ENCODE measurements at places on chromosomes 4 and X. TPM values are rescaled to one million over a fixed set of nuclear protein-coding genes. Genes with fewer than 3 reads are reported as not detected.

GRCh38 chrX:68175562-68175961 lies 257.7 kb downstream of the OPHN1 start:
- no peaks in the 10 kb centered on the region for H3K36me3 ChIP-seq
- H3K4me1 ChIP-seq: no peaks in the 10 kb centered on the region
- no peaks in the 10 kb centered on the region for H3K27me3 ChIP-seq
- no peak overlapping the region for H3K4me3 ChIP-seq

DNA sequence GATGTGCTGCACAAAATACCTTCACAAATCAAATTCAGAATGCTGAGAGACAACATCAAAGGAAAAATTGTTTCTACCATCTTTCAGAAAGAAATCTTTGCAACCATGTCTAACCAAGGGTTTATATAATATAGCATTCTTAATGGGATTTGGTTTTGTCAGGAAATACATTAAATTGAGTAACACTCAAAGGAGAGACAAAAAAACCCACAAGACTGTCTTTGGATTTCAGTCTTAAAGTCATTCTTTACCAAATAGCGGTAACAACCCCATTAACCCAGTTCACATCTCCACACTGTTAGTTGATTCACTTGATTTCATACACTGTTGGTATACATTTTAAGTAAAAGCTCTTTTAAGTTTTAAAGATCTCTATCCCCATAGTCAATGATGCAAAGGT lies 145.7 kb upstream of the EDNRA start:
- H3K27me3 ChIP-seq: no peaks in the 10 kb centered on the region
- no peak for DNase-seq
- H3K4me1 ChIP-seq: no peaks in the 10 kb centered on the region
- no peaks in the 10 kb centered on the region for H3K36me3 ChIP-seq

DNA sequence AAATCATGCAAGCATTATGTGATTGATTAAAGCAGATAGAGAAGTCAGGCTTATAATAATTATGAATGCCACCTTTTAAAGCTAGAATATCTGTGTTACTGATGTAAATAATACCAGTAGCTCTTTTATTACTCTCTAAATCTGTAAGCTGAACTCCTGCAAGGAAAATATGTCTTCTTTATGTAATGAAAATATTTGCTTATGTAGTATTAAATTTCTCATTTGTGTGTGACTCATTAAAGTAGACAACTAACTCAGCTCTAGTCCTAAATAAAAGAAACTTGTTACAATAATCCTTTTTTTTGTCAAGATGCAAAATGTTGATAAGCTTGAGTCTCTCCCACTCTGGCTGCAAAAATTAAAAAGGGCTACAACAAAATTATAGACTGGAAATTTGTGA lies 137.7 kb upstream of the FAT1 start:
- H3K4me3 ChIP-seq: no peak overlapping the region
- no peak for DNase-seq
- H3K27me3 ChIP-seq: no peaks in the 10 kb centered on the region
- no peaks in the 10 kb centered on the region for H3K4me1 ChIP-seq
- no peaks in the 10 kb centered on the region for H3K36me3 ChIP-seq

The CCDC120 gene
- total RNA-seq: 11.3 TPM

DNA sequence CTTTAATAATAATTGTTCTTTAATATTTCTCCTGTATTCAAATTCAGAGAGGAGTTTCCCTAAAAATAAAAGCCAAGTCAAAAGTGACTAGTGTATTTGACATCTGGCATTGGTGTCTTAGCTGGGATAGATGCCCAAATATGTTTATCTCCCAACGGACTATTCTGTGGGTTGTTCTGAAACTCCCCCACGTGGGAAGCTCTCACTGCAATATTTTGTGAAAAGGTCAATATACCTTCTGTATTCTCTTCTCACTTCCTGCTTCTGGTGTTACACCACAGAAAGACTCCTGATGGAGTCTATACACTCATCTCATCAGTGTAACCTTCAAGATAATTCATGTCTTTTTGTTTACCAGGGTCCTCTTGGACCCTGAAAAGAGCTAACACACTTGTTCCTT lies 2052.8 kb upstream of the TENM3 start:
- no peak for DNase-seq
- H3K4me3 ChIP-seq: no peak overlapping the region
- H3K27ac ChIP-seq: no peak overlapping the region
- no peaks in the 10 kb centered on the region for H3K36me3 ChIP-seq

GRCh38 chr4:21697583-21697982 lies 251.0 kb downstream of the KCNIP4 start:
- H3K4me3 ChIP-seq: no peak overlapping the region
- H3K36me3 ChIP-seq: no peaks in the 10 kb centered on the region
- no peak for DNase-seq

The TRIM2 gene
- total RNA-seq: 0.20 TPM

The GABRG1 gene
- total RNA-seq: not detected

- no peak overlapping the region for H3K27ac ChIP-seq
- no peaks in the 10 kb centered on the region for H3K4me1 ChIP-seq
- H3K4me3 ChIP-seq: no peak overlapping the region
- no peaks in the 10 kb centered on the region for H3K27me3 ChIP-seq
- DNase-seq: no peak
Observed at GRCh38 chr4:152448038-152448707, 87.7 kb downstream of the FBXW7 start.

The SRPK3 gene
- total RNA-seq: not detected

DNA sequence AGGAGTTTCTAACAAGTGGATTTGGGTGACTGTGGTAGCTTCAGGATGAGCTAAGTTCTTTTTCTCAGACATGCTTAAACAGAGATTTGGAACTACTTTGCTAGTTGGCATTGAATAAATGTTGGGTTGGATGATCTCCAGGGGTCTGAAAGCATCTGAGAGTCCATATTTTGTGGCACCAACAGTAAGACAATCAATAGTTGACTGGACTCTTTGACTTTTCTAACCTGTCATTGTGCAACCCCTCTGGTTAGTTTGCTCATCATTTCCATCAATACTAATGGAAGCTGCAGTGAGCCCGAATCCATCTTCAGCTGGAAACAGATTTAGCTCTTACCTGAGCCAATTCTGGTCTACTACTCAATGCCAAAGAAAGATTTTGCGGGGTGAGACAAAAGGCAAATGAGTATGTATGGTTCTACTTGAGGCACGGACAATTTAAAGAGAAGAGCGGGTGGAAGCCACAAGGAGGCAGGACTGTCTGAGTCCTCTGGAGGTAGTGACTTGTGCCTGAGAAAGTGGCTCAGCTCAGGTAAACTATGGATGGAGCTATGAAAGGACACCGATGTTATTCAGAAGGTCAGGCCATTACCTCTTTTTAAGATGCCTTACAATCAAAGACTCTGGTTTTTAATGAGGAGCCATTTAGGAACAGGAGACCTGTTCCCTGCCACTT lies 118.7 kb downstream of the MID1IP1 start:
- H3K4me3 ChIP-seq: no peak overlapping the region
- H3K4me1 ChIP-seq: no peaks in the 10 kb centered on the region
- no peaks in the 10 kb centered on the region for H3K27me3 ChIP-seq
- H3K27ac ChIP-seq: no peak overlapping the region
- no peak for DNase-seq

The BGN gene
- not detected for total RNA-seq

GRCh38 chr4:158500054-158500453 lies 21.6 kb upstream of the RXFP1 start:
- no peak overlapping the region for H3K4me3 ChIP-seq
- H3K27me3 ChIP-seq: no peaks in the 10 kb centered on the region
- no peak overlapping the region for H3K27ac ChIP-seq
- H3K36me3 ChIP-seq: no peaks in the 10 kb centered on the region

DNA sequence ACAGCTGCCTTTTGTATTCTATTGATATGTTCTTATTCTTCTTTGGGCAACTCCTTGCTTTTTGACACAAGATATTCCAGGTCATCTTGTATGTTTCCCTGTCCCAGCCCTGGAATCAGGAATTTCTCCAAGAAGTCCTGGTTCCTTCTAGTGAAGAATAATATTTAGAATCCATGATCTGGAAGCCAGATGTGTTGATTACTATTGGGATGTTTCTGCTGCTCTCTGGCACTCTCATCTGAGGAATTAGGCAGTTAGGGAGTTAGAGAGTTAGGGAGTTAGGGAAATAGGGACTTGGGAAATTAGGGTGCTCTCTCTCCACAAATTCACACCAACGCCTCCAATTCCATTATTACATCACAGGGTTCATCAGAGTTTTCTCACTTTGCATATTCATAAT lies 191.2 kb downstream of the ZNF330 start:
- H3K27ac ChIP-seq: no peak overlapping the region
- H3K36me3 ChIP-seq: no peaks in the 10 kb centered on the region
- H3K4me3 ChIP-seq: no peak overlapping the region
- no peak for DNase-seq

The LUZP4 gene
- not detected for total RNA-seq

GRCh38 chrX:96685210-96686099 lies 813 bp downstream of the DIAPH2 start:
- peak; percentile 28 for DNase-seq
- H3K27ac ChIP-seq: peak overlapping the region; percentile 65
- H3K36me3 ChIP-seq: no peaks in the 10 kb centered on the region
- peaks cover 5% of the 10 kb centered on the region for H3K4me1 ChIP-seq
- H3K27me3 ChIP-seq: no peaks in the 10 kb centered on the region

The CLCN4 gene
- total RNA-seq: 0.42 TPM

DNA sequence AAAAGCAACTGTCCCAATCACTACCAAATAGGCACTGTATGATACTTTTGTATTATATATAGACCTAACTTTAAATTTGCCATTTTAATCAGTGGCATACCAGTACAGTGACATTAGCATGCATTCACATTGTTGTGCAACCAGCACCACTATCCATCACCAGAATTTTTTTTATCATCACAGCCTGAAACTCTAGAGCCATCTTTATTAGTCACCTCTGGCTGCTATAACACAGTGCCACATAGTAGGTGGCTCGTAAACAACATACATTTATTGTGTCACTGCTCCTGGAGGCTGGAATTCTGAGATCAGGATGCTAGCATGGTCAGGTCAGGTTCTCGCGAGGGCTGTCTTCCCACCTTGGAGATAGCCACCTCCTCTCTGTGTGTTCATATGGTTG lies 188.4 kb upstream of the GALNT7 start:
- DNase-seq: no peak
- no peaks in the 10 kb centered on the region for H3K36me3 ChIP-seq
- H3K27me3 ChIP-seq: no peaks in the 10 kb centered on the region
- H3K27ac ChIP-seq: no peak overlapping the region
- no peaks in the 10 kb centered on the region for H3K4me1 ChIP-seq

The SCML2 gene
- 0.96 TPM for total RNA-seq

DNA sequence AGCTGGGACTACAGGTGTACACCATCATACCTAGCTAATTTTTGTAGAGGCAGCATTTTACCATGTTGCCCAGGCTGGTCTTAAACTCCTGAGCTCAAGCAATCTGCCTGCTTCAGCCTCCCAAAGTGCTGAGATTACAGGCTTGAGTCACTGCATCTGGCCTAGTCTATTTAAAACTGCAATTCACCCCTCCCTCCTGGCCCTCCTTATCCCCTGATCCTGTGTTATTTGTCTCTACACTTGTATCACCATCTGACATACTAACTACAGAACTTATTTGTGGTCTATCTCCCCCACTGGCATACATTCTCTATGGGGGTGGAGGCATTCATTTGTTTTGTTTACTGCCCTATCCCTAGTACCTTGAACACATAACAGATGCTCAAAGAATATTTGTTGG lies 23.7 kb downstream of the CC2D2A start:
- no peak overlapping the region for H3K4me3 ChIP-seq
- H3K36me3 ChIP-seq: no peaks in the 10 kb centered on the region
- no peaks in the 10 kb centered on the region for H3K4me1 ChIP-seq
- H3K27me3 ChIP-seq: no peaks in the 10 kb centered on the region
- DNase-seq: no peak

DNA sequence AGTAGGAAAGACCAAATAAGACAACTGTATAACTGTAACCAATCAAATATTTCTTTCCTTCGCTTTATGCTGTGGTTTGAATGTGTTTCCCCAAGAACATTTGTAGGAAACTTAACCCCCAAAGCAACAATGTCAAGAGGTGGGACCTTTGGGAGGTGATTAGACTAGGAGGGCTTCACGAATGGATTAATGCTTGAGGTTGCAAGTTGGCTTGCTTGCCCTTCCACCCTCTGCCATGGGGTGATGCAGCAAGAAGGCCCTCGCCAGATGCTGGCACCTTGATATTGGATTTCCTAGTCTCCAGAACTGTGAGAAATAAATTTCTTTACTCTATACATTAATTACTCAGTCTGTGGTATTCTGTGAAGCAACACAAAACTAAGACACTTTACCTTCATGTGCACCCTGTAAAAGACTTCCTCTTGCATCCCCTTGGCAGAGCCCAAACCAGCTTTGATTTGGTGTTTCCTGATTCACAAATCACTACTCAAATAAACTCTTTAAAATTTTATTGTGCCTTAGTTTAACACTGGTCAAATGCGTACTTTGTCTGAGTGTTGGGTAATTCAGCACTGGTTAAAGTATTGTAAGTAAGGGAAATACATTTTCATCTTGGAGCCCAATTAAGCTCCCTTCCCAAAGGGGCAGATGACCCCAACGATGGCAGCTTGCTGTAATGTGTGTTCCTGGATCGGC lies 59.9 kb downstream of the COQ2 start:
- H3K4me3 ChIP-seq: no peak overlapping the region
- no peaks in the 10 kb centered on the region for H3K27me3 ChIP-seq
- no peak overlapping the region for H3K27ac ChIP-seq
- H3K4me1 ChIP-seq: peaks cover 14% of the 10 kb centered on the region
- no peaks in the 10 kb centered on the region for H3K36me3 ChIP-seq

- no peaks in the 10 kb centered on the region for H3K27me3 ChIP-seq
- no peaks in the 10 kb centered on the region for H3K4me1 ChIP-seq
- H3K36me3 ChIP-seq: no peaks in the 10 kb centered on the region
- DNase-seq: no peak
Observed at GRCh38 chr4:101254776-101255175, 92.5 kb downstream of the PPP3CA start.

The PPP3CA gene
- total RNA-seq: 27.3 TPM

- no peaks in the 10 kb centered on the region for H3K36me3 ChIP-seq
- H3K27ac ChIP-seq: no peak overlapping the region
- no peak overlapping the region for H3K4me3 ChIP-seq
Observed at GRCh38 chrX:856566-857290, 226.1 kb downstream of the SHOX start.

GRCh38 chr4:83657336-83657735 lies 121.4 kb downstream of the GPAT3 start:
- no peaks in the 10 kb centered on the region for H3K27me3 ChIP-seq
- H3K27ac ChIP-seq: no peak overlapping the region
- no peaks in the 10 kb centered on the region for H3K36me3 ChIP-seq
- H3K4me3 ChIP-seq: no peak overlapping the region
- H3K4me1 ChIP-seq: no peaks in the 10 kb centered on the region

The VCX gene
- not detected for total RNA-seq

DNA sequence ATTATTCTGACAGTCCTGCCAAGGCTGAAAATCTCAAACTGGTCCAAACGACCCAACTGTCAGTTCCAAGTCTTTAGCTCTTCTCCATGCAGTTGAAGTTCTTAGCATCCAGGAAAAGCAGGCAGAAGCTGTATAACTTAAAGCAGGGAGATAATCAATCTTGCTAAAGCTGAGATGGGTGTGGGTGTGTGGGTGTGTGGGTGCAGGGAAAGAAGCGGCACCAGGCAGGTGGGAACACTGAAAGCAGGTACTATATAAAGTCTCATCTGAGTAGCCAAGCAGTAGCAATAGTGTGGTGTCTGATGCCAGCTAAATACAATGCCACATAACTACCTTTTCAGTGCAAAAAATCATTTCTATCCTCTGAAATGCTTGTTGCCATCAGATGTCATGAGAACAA lies 69.7 kb upstream of the EGFL6 start:
- no peak overlapping the region for H3K4me3 ChIP-seq
- no peak overlapping the region for H3K27ac ChIP-seq
- H3K36me3 ChIP-seq: no peaks in the 10 kb centered on the region
- no peaks in the 10 kb centered on the region for H3K4me1 ChIP-seq

The SPOCK3 gene
- total RNA-seq: not detected

Data from naive thymus-derived CD4-positive, alpha-beta T cell (primary cell).